ENCODE measurements at places on chromosomes 2 and 18.

GRCh38 chr2:42754021-42754775 is 9.7 kb downstream of the OXER1 start:
- no peak for DNase-seq

DNA sequence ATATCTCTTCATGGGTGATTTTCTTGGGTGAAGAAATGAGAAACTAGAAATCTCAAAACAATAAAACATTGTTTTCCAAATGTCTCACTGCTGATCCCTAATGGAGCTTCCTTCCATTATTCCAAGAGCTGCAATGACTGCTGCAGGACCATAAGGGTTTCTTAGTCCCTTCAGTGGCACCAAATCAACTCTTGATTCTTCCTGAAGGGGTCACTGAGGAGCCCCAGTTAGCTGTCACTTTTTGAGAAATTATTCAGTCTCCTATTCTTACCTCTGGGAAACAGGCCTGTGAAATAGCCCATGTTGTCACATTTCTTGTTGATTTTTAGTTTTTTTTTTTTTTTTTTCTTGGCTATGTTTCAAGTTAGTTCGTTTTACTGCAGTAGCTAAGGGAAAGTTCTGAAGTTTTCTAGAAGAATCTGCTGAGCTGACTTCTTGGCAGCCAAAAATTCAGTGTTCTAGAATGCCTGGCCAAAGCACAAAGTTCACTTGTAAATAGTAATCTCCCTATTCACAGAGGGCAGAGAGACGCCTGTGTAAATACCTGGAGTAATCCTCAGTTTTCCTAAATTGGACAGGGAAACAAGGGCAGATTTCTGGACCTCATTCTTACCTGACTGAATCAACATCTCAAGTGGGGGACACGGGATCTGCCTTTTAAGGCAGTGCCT is 480.0 kb downstream of the RIT2 start:
- peak; percentile 32 for DNase-seq

GRCh38 chr18:48961547-48961946 is 10.8 kb upstream of the SMAD7 start:
- DNase-seq: no peak

- no peak for DNase-seq
Measured at GRCh38 chr2:85096616-85097015, 36.6 kb upstream of the TCF7L1 start.

- DNase-seq: no peak
Measured at GRCh38 chr2:236157366-236157765, 10.8 kb downstream of the GBX2 start.

DNA sequence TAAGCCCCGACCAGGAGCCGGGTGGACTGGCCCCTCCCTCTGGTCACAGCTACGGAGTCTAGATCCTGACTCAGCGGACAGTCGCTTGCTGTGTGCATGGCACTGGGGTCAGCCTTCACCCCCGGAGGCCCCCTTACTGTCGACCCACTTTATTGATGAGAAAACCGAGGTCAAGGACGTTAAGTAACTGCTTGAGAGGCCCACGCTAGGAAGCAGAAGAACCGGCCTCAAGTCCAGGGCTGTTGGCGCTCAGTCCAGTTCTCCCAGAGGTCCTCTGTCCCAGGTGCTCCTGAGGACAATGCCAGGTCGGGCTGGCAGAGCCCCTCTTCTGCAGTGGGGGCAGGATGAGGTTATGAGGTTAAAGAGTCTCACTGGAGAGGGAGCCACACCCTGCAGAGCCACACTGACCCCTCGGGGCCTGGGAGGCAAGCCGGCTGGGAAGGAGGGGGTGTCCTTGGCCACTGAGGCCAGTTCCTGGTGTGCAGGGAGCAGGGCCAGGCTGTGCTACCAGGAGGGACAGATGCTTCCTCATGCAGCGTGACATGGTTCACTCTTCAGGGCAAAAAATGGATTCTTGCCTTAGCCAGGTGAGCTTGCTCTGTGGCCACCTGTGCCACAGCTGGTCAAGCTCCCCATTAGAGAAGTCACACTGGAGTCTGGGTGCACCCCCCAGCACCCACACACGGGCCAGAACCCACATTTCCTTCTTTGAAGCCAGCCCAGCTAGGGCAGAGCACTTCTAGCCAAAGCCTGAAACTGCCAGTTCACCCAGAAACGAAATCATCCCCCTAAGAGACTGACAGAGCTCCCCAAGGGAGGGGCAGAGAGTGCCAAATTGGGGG is 47.3 kb upstream of the HPCAL1 start:
- no peak for DNase-seq

GRCh38 chr18:12993439-12993838 is 2.3 kb downstream of the CEP192 start:
- DNase-seq: no peak

DNA sequence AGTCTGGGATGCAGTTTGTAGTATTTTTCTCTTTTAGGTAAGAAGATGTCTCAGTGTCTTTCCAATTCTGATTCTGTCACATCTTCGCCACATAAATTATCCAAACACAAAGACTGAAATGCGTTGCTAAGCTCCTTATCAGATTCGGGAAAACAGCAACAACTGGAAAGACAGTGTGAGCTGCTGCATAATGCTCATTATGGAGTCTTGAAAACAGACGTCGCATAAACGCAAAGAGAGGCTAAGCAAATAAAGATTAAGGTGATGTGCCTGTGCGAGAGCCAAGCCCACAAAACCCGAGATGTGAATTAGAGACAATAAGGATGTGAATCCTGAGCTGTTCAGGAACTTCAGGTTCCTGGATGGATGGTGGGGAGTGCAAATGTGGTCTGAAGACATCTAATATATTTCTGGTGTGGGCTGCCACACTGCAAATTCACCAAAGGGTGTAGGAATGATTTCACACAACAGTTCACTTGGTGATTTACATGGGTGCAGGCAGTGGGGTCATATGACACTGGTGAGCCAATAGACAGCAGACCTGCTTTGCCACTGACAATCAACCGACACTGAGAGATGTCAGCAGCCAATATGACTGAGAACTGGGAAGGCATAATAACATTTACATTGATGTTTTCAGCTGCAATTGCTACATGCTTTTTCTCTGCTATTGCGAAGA is 195.8 kb downstream of the MTX2 start:
- DNase-seq: no peak

GRCh38 chr18:47260924-47261701 is 9.7 kb upstream of the SKOR2 start:
- peak; percentile 62 for DNase-seq

Data from iPS-NIHi11 (cell line).